Stimulated activated CD8-positive, alpha-beta memory T cell treated with anti-CD3 and anti-CD28 coated beads, Interleukin-12 subunit alpha, Interleukin-12 subunit beta, amount 100 ng/mL, for 4 hours (primary cell): ENCODE measurements at places on chromosomes 7 and 10.
A peak's percentile ranks its signal among the peaks of the same experiment; 100 is the strongest.

DNA sequence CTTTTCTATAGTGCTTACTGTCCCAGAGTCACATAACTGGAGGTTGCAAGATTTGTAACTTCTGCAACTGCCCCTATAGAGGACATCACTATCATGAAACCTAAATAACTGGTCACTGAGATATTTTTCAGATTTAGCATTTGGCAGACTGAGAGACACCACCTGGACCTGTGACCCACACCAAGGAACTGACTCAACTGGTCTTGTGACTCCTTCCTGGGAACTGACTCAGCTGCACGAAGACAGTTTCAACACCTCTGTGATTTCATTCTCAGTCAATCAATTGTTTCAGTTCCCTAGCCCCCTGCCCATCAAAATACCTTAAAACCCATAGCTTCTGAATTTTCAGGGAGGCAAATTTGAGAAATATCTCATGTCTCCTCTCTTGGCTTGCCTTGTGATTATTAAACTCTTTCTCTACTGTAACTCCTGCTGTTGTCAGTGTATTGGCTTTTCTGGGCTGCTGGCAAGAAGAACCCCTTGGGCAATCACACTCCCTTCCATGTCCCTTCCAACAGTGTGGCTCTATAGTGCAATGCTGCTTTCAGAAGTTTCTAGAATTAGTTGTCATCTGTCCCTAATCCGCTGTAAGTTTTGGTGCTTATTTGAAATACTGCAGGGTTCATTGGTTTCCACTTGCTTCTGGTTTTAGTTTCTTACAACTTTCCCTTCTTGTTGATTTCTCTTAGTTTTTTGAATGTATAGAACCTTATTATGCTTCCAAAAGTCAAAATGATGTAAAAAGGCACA lies 127.8 kb upstream of the ADCY1 start:
- DNase-seq = no peak

- no peak for DNase-seq
Measured at GRCh38 chr7:23353172-23353571, 54.0 kb downstream of the MALSU1 start.

GRCh38 chr10:6364893-6365292 lies 162.2 kb downstream of the PFKFB3 start:
- no peak for DNase-seq

GRCh38 chr7:122310119-122311021 lies 5.8 kb upstream of the FEZF1 start:
- DNase-seq = no peak

- DNase-seq = no peak
Measured at GRCh38 chr10:71513936-71514335, 117.2 kb downstream of the CDH23 start.

- DNase-seq = no peak
Measured at GRCh38 chr7:123769371-123769770, 20.6 kb upstream of the WASL start.

GRCh38 chr7:156820445-156821063 lies 72.4 kb downstream of the LMBR1 start:
- DNase-seq = no peak

DNA sequence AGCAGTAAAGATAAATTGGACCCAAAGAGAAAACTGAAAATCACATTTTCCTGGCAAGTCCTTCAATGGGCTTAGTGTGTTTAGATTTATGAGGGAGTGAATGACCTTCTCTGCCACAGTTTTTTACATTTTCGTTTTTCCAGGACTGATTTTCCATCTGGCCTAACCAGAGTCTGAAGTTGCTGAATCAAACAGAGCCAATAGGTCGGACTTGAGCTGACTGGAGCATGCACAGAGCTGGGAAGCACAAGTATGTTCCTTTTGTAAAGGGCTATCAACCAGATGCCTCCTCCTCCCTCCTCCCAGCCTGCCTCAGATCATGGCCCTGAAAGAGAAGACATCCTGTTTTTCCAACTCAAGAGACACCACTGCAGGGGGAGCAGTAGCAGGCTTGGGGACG lies 126.0 kb upstream of the ANKRD1 start:
- DNase-seq = no peak

- DNase-seq = no peak
Measured at GRCh38 chr7:30142710-30143109, 7.9 kb downstream of the MTURN start.

- no peak for DNase-seq
Measured at GRCh38 chr10:19818876-19819275, 2.6 kb downstream of the PLXDC2 start.

GRCh38 chr10:51251110-51251509 lies 176.8 kb downstream of the PRKG1 start:
- no peak for DNase-seq

GRCh38 chr7:18936265-18936664 lies 181.2 kb downstream of the TWIST1 start:
- DNase-seq = no peak

DNA sequence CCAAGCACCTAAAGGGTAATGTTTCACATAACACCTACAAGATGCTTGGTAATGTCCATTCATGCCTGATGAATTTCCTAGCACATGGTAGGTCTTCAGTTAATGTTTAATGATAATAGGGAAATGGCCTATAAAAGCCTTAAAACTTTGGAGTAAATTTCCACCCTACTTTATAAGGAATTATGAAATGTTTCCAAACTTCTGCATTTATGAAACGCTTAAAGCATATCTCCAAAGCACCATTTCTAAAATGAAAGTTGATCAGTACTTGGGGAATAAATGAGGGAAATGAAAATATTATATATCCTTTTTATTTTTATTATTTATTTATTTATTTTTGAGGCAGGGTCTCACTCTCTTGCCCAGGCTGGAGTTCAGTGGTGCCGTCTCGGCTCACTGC lies 51.8 kb downstream of the INPP5F start:
- DNase-seq = no peak

DNA sequence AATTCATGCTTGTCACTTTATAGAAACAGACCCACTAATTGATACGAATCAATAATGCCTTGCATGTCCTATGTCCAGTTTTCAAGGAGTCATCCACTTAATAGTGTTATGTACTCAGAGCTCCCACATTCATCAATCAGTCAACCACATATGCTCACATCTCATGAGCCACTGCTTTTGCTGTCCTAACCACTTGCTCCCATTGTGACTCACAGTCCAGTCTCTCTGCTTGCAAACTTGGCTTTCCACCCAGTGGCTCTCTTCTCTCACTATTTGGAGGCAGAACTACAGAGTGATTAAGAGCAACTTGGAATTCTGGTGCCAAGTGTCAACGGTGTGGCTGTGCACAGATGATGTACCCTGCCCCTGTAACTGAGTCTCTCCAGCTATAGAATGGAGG lies 166.0 kb downstream of the SNX13 start:
- no peak for DNase-seq

GRCh38 chr7:12370249-12370648 lies 33.4 kb downstream of the VWDE start:
- no peak for DNase-seq

GRCh38 chr10:69467928-69468750 lies 16.9 kb downstream of the TSPAN15 start:
- no peak for DNase-seq

GRCh38 chr10:80468002-80468401 lies 13.9 kb downstream of the TSPAN14 start:
- DNase-seq = no peak

GRCh38 chr7:74481458-74482196 lies 27.9 kb downstream of the GTF2IRD1 start:
- DNase-seq = no peak

DNA sequence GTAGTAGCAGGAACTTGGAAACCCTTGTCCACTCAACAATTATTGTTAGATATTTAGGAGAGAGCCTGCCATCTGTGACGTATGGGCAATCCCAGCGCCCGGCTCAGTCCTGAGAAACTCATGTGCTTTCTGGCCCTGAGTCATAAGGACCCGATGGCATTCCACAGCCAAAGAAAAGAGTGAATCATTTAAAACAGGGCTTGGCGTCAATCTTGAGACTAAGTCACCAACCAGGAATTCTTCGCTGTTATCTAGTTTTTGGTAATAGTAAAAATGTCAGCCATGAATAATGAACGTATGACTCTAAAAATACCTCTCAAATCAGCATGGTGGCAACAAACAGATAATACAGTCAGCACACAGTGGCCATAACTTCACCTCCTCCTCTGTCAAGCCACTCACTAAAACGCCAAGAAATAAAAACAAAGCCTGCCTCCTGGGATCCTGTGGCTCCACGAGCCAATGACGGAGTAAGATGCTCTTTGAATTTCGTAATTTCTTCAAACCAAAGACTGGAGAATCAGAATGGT lies 140.8 kb downstream of the ADAM12 start:
- DNase-seq = no peak

DNA sequence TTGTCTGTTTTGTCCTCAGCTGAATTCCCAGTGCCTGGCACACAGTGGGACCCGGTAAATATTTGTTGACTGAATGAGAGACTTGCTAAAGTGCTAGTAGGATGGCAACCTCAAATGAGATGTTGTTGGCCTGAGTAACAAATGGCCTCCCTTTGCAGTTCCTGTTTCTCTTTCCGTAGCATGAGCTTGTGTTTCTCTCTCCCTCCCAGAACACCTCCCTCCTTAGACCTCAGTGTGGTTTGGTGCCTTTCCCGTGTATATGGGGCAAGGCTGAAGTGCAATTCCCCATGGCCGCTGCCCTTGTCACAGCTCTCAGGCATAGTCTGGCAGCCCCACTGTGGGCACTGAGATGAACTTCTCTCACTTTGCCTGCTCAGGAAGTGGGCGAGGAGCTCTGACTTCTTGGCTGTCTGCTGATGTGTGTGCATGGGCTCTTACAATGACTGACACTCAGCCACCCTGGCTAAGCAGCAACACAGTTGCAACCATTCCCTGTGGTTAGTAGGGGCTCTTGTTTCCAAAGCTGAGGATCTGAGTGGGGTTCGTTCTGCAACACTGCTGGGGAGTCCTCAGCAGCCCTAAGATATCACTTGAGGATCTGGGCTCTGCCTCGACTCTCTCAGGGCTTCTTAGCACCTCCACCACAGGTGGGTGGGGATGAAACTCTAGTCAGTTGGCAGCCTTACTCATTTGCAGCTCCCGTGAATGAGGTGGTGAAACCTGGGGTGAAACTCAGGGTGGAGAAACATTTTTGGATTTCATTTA lies 136.1 kb downstream of the ICA1 start:
- DNase-seq = peak; percentile 60

- no peak for DNase-seq
Measured at GRCh38 chr10:45408421-45409319, 34.7 kb downstream of the ALOX5 start.

- no peak for DNase-seq
Measured at GRCh38 chr7:137547485-137547884, 204.0 kb upstream of the PTN start.

DNA sequence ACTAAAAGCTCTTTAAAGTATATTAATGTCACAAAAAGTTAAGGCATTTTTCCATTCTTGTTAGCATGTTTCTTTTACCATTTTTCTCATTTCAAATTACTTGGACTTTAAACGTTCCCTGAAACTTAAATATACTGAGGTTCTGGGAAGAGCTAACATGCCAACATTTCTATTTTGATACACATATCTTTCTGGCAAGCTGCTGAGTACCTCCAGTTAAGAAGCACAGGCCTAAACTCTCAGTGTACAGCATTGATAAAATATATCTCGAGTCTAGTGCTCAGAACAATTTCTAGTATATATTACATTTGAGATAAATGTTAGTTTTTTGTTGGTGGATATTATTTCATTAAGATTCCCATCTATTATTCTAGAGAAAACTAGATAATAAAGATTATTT lies 612.9 kb upstream of the KCND2 start:
- DNase-seq = no peak

DNA sequence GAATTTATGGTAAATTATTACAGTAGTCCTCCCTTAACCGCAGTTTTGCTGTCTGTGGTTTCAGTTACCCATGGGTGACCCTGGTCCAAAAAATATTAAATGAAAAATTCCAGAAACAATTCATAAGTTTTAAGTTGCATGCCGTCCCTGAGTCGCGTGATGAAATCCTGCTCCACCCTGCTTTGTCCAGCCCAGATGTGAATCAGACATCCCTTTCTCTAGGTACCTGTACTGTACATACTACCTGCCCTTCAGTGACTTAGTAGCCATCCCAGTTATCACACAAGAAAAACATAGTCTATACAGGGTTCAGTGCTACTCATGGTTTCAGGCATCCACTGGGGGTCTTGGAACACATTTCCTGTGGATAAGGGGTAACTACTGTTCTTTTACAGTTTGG lies 20.5 kb upstream of the RHEB start:
- DNase-seq = no peak

- DNase-seq = peak; percentile 9
Measured at GRCh38 chr10:32413513-32413912, 32.4 kb upstream of the CCDC7 start.

DNA sequence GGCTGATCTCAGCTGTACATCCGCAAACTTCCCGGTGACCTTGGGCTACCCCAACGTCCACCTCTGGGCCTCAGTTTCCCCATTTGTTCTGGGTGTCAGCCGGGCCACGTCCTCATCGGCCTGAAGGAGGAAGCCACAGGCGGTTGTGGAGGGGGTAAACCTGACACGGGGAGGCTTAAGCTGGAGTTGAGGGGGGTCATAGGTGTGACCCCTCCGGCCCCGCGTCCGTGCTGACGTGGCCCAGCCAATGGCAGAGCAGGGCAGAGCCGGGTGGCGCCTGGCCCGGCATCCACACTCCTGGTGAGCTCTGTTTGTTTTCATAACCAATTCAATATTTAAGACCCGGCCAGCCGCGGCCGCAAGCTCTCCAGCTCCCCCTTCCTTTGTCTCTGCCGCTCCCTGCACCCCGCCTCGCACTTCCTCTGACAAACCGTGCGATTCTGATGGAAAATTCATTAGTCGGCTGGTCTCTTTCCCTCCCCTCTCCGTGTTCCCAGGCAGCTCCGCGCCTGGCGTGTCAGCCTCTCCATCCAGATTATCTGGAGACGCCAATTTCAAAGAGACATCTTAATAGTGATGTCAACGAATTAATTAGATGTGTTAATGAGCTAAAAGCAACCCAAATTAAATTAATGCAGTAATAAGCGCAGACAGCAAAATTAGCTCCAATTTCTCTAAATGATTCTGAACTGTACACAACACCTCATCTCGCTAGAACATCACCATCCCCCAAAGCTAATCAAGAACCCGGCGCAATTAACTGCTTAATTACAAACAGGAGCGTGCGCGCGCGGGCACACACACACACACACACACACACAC lies 55.4 kb downstream of the MICALL2 start:
- DNase-seq = no peak

DNA sequence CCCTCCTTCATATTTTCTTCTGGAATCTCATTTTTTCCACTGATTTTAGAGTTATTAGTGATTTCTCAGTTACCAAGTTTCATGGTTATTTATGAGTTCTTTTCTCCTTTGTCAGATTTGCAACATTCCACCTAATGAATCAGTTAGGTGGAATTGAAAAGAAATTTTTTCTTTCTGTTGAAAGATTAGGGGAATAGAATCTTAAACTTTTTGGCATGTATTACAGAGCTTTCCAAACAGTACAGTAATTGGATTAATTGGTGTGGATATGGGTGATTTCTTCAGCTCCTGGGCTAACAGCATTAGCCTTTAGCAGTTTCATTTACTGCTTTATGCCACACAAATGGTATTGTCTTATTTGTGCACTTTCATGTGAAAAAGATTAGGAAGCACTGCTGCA lies 17.0 kb downstream of the STAM start:
- DNase-seq = no peak
